ENCODE measurements at places on chromosomes 5 and 9.

DNA sequence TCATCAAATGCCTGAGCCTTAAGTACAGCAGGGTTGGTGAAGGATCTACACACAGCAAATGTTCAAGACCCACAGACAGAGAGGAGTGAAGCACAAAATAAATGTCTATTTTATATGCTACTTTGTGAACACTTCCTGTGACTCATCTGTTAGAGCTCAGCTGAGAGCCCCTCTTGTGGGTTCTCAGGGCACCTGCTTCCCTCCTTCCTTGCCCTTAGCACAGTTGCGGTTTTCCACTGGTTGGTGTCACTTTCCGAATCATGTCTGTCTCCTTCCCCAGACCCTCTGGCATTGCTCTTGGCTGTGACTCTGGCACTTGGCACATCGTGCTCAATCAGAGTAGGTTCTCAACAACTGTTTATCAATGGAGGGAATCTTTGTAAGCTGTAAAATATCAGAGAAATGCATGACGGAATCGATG is 128.5 kb upstream of the STC2 start:
- DNase-seq = no peak

- no peak for DNase-seq
Measured at GRCh38 chr5:37742111-37742510, 97.7 kb downstream of the GDNF start.

DNA sequence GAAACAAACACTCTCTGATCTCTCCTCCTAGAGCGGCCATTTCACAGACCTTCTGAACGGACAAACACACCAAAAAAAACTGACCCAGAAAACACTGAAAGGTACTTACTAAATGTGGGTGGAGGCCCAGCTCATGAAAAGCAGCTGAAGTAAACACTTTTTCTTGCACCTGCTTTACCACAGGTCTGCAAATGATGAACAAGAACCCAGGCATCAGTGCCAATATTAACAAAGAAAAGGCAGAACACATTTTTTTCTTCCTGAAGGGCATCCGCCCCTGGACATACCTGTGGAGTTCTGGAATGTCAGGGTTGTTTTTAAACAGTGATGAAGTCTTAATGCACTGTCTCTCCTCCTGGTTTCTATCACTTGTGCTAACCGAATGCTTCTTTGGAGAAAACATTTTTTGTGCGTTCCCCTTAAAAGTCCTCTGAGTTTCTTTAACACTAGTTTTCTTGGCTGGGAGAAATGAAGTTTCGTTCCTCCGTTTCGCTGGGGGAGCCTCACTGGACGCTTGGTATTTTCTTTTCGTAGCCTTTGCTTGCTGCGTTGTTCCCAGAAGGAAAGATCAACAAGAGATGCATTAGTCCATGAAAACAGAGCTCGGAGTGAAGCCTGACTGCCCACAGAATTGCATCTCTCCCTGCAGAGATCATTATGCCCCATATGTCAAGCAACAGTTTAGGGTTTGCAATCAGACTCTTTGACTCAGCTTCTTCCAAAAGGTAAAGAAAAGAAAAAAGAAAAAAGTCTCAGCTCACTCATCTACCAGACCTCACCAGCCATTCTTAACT is 7.4 kb downstream of the DDX31 start:
- DNase-seq = no peak

GRCh38 chr9:120187758-120188157 is 392.2 kb downstream of the CDK5RAP2 start:
- DNase-seq = no peak

GRCh38 chr9:5917273-5917672 is 26.6 kb downstream of the MLANA start:
- DNase-seq = no peak

GRCh38 chr9:84271531-84271900 is 69.0 kb downstream of the SLC28A3 start:
- DNase-seq = no peak

DNA sequence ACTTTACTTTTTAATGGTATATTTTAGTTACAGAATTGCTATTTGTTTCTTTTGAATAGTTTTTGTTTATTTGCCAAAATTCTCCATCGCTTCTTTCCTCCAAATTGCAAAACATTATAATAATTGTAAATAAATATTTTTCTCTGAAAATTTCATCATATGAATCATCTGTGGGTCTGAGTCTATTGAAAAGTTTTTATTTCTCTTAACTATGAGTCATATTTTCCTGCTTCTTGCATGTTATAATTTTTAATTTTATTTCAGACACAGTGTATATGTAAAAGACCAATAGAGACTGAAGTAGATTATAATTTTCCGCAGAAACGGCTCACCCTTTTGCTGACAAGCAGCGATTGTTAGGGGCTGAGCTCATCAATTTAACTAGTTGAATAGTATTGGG is 279.1 kb upstream of the IL12B start:
- DNase-seq = no peak

DNA sequence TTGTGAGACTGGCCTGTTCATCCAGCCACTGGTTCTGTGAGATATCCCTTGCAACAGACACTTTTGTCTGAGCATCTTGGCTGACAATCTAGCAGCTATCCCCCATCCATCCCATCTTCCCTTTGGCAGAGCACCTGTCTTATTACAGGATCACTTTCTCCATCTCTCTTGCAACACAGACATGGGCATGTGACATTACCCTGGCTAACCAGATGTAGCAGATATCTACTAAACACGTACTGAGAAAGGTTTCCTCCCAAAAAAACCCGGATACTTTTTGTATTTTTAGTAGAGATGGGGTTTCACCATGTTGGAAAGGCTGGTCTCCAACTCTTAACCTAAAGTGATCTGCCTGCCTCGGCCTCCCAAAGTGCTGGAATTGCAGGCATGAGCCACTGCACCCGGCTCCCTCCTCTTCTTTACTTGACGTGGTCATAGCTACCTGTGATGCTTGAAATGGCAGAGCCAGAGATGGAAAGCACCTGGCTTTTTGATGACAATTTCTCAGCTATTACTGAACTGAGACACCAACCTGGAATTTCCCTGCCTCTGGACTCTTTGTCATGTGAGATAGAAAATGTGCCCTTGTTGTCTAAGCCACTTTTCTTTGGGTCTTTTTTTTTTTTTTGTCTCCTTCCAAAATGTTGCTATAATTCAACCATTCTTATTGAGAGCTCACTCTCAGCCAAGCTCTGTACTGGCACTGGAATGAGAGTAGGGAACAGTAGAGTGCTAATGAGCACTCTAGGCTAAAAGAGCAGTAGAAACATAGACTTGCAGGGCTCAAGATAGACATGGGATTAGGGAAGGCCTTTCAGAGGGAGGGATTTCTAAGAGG is 32.6 kb downstream of the FNBP1 start:
- no peak for DNase-seq

DNA sequence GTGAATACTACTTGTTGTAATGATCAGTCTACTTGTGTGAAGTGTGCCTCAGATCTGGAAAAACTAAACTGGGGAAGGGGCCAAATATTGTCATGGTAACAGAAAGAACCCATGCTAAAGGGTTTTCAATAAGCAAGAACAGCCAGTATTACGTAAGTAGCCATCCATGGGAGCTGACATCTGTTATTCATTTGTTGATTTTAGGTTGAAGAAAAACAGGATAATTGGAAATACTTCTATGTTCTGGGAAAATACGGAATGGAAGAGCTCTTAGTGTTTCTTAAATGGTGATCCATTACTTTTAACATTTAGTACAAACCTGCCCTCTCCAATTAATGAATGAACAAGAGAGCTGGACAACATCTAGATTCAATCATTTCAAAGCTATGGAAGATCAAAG is 485.8 kb downstream of the NTRK2 start:
- DNase-seq = no peak

DNA sequence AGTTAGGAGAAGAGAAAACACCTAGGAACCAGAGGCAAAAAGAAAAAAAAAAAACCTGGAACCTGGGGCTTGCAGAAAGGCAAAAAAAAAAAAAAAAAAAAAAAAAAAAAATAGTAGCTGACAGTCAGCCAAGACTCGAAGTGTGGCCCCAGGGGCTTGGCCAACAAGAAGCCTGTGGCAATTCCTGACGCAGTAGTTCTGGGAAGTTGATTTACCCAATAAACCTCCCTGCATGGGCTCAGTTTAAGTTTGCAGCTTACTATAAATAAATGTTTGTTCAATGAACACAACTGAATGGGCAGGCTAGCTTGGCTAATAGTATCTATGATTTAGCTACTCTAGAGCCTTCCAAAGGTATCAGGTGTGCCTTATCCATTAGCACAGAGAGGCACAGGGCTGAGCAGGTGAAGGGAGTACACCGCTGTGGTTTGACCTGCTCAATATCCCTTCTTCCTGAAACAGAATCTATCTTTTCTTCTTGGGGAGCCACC is 21.3 kb upstream of the GLRX start:
- DNase-seq = no peak

DNA sequence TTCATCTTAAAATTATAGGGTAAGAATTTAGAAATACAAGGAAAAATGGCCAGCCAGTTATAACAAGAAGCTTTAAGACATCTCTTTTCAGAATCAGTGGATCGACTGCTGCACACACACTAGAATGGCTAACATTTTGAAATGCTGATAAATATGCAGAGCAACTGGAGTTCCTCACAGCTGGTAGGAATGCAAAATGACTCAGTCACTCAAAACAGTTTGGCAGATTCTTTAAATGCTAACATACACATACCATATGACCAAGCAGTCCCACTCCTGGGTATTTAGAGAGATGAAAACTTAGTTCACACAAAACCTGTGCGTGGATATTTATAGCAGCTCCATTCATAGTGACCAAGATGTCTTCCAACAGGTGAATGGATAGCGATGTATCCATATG is 23.2 kb upstream of the PSAT1 start:
- DNase-seq = no peak

GRCh38 chr5:58965677-58966414 is 383.0 kb downstream of the RAB3C start:
- DNase-seq = no peak

- no peak for DNase-seq
Measured at GRCh38 chr5:31113101-31113500, 80.4 kb upstream of the CDH6 start.

GRCh38 chr9:33923998-33924701 is 107.2 kb downstream of the UBE2R2 start:
- DNase-seq = no peak

DNA sequence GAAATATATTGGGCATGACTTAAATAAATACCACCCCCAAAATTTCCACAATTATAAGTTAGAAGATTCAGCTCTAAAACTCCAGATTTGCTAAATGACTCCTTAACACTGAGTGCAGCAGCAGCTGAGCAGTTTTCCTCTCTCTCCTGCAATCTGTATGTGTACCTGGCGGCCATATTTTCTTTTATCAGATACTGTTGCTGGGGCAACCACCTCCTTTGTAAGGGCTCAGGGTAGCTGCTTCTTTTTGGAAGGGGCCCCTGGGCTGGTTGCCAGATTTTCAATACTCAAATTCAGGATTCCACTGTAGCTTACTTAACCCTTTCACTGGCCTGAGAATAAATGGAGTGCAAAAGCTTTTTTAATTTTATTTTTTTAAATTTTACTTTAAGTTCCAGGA is 197.0 kb downstream of the TAF11L14 start:
- DNase-seq = no peak

- DNase-seq = no peak
Measured at GRCh38 chr5:71706906-71707305, 12.2 kb upstream of the CARTPT start.

GRCh38 chr9:99070681-99071080 is 34.2 kb upstream of the TGFBR1 start:
- DNase-seq = no peak

GRCh38 chr5:88688156-88688983 is 194.6 kb downstream of the MEF2C start:
- DNase-seq = no peak

DNA sequence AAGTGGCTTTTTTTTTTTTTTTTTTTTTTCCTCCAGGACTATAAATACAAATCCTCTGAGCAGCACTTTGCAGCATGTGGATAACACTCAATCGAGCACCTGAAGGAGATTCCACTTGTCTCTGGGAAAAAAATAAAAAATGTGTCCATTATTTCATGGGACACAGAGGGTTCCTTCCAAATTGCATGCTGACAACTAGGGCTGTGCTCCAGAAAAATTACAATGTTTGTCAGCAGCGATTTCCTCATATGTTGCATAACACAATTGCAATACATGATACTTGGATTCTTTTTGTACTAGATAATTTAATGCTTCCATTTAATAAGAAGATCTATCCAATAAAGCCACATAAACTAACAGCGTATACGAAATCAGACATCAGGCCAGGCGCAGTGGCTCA is 84.4 kb downstream of the CDH18 start:
- DNase-seq = no peak

DNA sequence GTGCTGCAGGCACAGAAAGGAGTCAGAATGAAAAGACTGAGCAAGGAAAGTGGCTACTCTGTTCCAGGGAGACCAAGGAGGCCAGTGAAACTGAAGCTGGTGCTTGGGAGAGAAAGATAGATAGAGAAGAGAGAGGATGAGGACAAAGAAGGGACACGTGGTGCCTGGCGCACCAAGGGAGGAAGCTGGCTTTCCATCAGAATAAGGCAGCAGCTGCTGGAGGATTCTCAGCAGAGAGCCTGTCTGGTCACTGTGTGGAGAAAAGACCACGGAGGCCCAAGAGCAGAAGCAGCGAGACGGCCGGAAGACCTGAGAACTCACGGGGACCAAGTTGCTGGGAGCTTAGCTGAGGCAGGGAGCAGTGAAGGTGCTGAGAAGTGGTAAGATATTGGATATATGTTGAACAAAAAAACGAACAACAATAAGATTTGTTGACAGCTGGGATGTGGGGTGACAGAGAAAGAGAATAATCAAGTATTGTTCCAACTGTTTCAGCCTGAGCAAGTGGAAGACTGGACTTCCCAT is 116.1 kb downstream of the SEMA5A start:
- DNase-seq = no peak

DNA sequence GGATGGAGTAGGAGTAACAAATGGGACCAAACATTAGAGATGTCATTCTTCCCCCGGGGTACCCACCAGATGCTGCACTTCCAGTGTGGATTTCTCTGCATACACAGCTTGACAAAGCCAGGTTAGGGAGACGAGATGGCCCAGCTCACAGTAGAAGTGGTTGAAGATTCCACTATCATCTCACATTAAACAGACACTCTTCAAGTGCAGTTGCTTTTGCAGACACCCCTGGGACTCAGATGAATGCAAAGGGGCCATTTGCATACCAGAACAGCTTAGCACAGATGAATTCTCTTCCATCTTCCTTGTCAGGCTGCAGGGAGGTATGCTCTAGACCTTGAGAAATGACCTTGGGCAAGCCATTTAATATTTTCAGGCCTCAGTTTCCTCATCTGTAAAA is 12.6 kb upstream of the C5orf58 start:
- no peak for DNase-seq

- no peak for DNase-seq
Measured at GRCh38 chr5:73952872-73953271, 326.9 kb downstream of the ARHGEF28 start.

- no peak for DNase-seq
Measured at GRCh38 chr5:133428072-133428660, 184.2 kb downstream of the FSTL4 start.

DNA sequence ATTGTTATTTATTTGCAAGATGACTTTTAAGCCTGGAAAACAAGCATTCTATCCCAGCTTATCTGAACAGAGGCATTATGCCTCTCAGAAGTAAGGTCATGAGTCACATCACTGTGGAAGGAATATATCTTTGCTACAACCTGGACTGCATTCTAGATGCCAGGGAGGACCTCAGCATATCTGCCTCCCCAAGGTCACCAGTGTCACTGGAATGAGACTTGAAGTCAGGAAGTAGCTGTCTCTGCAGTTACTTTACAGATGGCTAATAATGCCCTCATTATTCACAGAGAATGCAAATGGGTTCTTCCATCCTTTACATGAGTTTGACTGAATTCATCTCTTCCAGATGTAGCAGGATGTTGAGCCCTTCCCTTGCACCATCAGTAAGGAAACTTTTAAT is 4.4 kb upstream of the FAM13B start:
- no peak for DNase-seq

GRCh38 chr9:22147813-22148527 is 138.9 kb upstream of the CDKN2B start:
- no peak for DNase-seq

Measured in GM19239 (cell line).